ENCODE measurements at places on chromosomes 5 and 9.
A peak's percentile ranks its signal among the peaks of the same experiment; 100 is the strongest.

GRCh38 chr5:136526021-136526420, 160.7 kb upstream of the TRPC7 start:
- DNase-seq: no peak

- DNase-seq: no peak
These were observed 557.8 kb upstream of the TLE4 start for GRCh38 chr9:79013715-79014610.

GRCh38 chr9:99259231-99259918, 37.3 kb downstream of the SEC61B start:
- no peak for DNase-seq

GRCh38 chr5:59786334-59786805, 107.2 kb downstream of the PDE4D start:
- no peak for DNase-seq

DNA sequence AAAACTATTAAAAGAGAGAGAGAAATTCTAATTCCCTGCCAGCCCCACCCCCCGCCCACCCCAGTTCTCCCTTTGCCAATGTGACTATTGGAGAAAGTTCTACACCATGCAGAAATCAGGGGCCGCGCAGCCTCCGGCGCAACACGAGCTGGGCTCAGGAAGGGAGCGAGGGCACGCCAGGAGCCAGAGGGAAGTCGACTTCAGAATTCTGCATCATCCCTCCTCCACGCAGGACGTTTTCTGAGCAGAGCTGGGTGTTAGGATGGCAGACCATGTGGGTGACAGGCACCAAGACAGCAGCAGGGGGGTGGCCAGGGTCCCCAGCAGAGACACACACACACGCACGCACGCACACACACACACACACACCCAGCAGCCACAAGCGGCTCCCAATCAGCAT, 72.6 kb downstream of the PTCH1 start:
- no peak for DNase-seq

DNA sequence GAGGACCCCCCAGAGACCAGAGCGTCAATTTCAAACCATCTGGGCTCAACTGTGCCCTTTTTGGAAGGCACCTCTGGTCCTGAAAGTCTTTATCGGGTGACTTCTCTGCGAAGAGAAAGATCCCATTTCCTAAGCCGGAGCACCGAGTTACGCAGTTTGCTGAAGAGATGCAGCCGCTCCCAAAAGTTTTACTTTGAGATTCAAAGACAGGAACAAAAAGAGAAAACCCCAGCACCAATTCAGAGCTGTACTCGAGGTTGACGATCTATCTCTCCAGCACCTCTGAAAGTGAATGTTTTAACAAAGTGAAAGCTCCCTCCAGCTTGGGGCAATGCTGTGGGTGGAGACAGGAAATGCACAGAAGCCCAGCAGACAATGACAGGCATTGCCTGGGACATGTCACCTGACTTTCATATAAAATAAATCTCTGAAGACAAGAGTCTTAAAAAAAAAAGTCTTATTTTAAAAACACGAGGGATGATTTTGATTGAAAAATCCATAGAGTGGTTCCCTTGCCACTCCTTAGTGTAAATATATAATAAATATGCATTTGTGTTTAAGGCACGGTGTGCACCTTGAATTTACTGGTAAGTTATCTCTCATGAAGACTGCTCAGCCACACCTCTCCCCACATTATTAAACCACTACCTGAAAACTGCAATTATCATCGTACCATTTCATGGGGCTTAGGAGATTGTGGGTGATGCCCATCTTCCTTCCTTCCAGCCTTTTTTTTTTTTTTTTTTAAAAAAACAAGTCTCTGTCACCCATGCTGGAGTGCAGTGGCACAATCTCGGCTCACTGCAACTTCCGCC, 79.9 kb downstream of the FNBP1 start:
- DNase-seq: peak; percentile 90

DNA sequence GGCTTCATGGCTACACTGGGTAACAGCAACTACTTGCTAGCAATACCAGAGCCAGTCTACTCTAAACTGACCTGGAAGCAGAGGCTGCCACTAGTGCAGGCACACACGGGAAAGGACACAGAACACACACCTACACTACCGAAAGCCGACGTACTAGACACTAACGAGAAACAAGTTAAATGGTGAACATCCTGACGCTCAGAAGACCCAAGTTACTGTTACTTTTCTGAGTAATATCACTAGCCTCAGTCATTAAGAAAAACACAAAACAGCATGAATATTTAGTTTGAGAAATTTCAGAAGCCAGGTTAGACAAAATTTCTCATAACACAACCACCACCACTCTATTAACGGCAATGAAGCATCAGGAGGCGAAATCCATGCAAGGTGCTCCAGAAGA, 44.5 kb downstream of the CAMSAP1 start:
- DNase-seq: no peak

GRCh38 chr5:133331941-133332340, 280.1 kb downstream of the HSPA4 start:
- DNase-seq: no peak

Measured in GM12865 (cell line).